Mesenchymal stem cell (in vitro differentiated cells and primary cell): ENCODE measurements at places on chromosomes 2 and 18.
A peak's percentile ranks its signal among the peaks of the same experiment; 100 is the strongest.

- DNase-seq = no peak
These were observed 96.8 kb downstream of the MTCL1 start for GRCh38 chr18:8802017-8802672.

DNA sequence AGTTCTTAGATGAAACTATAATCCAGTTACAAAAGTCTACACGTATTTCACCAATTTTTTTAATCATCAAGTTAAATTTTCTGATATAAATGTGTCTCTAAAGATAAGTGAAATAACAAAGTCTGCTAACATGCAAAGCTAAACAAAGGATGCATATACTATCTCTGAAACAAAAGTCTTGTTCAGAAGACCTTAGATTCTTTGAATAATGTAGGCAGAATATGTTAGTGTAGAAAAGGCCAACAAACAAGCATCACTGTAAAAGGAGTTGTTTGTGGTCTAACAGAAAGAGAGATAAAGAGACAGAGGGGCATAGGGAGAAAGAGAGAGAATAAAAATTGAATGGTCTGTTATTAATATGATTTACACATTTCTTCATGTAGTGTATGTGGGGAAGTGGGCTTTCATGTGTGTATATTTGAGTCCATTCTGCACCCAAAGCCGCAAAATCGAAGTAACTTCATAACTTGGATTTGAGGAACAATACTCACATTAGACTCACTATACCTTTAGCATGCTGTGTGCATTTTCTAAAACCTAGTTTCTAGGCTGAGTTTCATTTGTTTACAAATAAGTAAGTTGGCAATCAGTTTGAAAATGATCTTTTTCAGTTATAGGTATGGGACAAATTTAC is 734.8 kb upstream of the REG3G start:
- no peak for DNase-seq

DNA sequence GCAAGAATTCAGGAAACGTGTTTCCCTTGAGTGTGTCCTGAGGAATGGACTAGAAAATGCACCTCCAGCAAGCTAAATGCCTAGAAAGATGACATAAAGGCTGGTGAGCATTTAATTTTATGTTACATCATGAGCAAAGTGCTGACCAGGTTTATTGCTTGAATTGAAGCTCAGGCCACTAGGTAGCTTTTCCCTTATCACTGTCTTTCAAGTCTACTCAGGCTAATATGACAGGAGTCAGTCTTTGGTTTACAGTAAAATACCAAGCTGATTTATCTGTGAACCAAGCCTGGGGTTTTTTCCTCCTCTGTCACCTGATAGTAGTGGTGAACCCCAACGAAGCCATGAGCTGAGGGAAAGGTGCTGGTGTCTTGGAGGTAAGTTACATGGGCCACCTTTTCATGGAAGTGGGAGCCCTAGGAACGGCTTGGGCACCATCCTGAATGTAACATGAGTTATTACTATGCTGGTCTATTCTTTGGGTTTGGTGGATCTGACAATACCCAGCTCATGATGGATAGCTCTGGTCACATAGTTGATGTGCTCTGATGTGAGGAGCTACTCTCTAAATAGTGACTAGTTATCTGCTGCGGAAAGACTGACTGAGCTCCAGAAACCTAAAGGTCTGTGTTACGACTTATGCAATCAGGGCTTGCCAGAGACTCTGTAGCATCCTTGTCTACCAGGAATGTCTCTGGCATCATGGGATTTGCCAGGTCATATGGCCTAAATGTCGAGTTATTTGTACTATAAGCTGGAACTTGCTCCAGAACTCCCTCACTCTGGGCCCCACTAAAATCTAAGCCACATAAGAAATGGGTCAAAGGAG is 39.8 kb downstream of the NUP35 start:
- peak; percentile 48 for DNase-seq

DNA sequence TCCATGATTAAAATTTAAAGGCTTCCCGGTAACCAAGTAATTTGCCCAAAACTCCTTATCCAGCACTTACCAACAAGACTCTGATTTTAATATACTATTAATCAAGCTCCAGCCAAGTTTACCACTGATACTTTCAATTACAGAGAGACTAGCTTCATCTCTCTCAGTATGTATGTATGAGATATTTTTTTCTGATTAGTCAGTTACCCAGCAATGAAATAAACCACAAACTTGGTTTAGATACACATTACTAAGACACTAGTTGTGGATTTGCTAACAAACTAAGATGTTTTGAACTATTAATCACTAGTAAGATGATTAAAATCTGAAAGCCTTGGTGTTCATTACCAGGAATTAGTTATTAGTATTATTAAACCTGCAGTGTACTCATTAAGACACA is 1272.2 kb upstream of the ACVR2A start:
- DNase-seq = peak; percentile 34

DNA sequence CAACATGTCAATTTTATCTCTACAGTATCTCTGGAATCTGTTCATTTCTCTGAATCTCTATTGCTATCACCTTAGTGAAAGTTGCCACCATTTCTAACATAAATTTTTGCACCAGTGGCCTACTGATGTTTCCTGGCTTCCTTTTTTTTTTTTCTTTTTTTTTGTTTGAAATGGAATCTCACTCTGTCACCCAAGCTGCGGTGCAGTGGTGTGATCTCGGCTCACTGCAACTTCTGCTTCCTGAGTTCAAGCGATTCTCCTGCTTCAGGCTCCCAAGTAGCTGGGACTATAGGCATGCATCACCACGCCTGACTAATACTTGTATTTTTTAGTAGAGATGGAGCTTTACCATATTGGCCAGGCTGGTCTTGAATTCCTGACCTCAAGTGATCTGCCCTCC is 35.1 kb downstream of the KCNJ13 start:
- no peak for DNase-seq

DNA sequence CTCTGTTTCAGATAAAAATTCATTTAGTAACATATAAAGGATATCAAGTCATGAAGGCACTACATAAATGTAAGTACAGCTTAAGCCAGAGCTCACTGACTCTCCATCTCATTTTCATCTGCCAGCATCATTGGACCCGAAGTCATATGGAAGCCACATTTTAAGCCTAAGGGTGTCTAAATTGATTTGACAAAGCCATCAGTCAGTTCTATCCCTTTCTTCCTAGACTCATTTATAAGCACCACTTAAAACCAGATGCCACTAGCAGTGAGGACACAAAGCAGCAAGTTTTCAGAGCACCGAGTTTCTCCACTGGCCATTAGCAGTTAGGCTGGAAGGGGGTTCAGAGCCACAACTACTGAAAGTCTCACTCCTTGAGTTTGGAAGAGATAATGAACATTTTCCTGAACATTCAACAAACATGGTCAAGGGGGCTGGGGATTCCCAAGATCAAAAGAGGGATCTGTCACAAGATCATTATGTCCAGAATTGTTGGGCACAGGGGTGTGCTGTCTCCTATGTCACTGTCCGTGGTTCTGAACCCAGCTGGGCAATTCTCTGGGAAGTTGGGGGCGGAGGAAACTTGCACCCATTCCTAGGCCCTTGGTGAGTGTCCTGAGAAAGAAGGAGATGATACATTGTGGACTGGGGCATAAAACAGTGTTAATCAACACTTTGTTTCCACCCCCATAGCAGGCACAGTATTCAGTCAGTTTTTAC is 158.5 kb upstream of the LMAN1 start:
- peak; percentile 28 for DNase-seq

- DNase-seq = no peak
These were observed 255.3 kb downstream of the SH3BP4 start for GRCh38 chr2:235206980-235207579.
